Glomerular endothelial cell (primary cell): ENCODE measurements at places on chromosomes 7 and 10.

DNA sequence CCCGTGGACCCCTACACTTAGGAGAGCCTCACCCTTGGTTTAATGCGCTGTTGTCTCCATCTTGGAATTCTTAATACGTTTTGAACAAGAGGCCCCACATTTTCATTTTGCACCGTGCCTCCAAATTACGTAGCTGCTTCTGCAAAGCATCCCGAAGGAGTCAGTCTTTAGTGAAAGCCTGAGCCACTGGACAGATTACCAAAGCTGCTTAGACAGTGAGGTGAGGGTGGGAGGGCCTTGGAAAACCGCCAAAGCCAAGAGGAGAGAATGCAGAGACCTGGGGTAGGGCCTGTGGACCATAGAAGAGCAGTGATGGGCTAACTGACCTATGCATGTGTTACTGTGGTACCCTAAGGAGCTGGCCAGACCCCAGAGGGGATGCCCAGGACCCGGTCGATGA is 4.2 kb upstream of the TCAF1 start:
- DNase-seq = no peak

- DNase-seq = no peak
Measured at GRCh38 chr10:127526161-127526560, 22.9 kb upstream of the NPS start.

GRCh38 chr7:95421000-95421846 is 13.6 kb downstream of the PON2 start:
- DNase-seq = no peak

- no peak for DNase-seq
Measured at GRCh38 chr7:68936471-68937035, 661.7 kb upstream of the AUTS2 start.

DNA sequence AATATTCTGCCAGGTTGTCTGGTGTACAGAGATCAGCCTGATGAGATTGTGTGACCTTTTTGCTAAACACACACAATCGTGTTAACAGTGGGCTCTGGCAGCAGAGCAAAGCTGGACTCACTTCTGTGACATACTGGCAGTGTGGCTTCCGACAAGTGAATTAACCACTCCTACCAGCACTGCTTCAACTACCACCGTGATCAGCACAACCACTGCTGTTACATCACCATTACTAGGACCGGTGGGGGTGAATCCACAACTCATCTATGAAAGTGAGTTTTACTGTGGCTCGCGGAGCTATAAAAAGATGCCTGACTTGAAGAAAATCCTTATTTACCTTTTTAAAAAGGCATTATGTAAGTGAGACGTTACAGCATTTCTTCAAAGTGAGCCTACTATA is 135.6 kb downstream of the WDR37 start:
- DNase-seq = no peak

DNA sequence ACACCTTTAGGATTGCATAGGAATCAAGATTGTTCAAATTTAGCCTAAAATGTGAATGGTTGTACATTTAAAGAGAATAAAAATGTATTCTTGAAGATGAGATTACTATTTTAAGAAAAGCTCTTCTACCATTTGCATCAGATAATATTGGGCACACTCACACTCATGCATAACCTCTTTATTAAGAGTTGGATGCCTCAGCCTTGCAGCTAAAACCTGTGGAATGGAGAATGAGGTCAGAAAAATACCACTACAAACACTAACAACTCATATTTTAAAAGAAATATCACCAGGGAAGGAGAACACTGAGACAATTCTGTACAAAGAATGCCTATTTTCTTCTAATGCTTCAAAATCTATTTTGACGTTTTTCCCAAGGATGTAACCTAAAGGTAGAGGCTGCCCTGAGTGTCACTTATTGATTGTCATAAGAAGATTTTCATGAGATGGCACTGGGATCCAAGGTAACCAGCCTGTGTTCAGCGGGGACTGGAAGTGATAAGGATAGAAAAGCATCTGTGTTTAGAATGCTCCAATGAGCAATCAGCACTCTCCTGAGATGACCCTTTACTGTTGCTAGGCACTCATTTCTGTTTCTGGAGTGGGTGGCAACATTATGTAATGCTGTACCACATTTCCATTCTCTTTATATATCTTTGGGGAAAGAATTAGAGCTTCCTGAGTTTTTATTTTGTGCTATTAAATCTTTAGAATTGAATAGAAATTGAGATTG is 26.6 kb downstream of the REEP3 start:
- no peak for DNase-seq

GRCh38 chr7:130338233-130338632 is 6.4 kb upstream of the CPA5 start:
- DNase-seq = no peak

GRCh38 chr10:88968391-88968790 is 15.8 kb upstream of the ACTA2 start:
- DNase-seq = no peak

DNA sequence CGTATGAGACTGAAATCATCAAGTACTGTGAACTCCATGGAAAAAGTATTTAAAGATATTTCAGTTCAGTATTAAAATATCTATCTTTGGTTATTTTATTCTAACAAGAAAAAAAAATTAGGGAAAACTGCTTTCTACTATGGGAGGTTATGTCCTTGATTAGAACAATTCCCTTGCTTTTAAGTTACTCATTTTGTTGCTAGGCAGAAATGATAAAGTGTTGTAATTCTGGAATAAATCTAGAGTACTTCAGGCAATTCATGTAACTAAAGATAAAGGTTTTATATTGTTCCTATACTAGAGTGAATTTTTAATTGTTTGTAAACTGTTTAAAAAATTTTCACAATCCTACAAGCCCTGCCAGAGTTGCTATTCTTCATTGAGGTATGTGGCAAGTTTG is 92.0 kb downstream of the BBS9 start:
- no peak for DNase-seq

- no peak for DNase-seq
Measured at GRCh38 chr10:82392533-82392932, 517.5 kb downstream of the NRG3 start.

GRCh38 chr10:119620241-119621077 is 23.7 kb upstream of the TIAL1 start:
- no peak for DNase-seq

GRCh38 chr7:135283959-135284638 is 50.5 kb downstream of the STRA8 start:
- no peak for DNase-seq

DNA sequence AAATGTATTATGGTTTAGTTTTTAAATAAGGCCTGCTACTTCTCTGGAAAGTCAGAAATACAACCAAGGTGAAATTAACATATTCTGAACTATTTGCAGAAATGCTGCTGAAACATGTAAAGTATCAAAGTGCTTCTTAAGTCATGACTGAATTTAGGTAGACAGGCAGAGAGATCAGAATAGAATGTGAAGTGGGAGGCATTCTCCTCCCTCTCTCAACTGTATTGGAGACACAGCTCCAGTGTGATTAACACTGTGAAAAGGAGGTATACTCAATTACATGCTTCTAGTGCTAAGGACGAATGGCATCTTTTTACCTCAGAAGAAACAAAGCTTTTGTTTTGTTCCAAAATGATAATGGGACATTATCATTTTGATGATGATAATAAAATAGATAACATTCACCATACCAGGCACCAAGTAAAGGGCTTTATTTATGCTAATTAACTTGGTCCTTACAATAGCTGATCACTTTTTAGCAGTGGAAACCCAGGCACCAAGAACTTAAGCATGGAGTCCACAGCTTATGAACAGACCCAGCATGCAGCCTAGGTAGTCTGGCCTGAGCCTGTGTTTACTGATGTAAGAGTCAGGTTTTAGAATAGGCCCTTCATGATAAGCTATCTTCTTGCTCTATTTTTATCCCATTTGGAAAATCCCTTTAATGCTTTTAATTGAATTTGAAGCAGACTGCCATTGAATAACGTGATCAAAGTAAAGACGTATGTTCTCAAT is 26.0 kb downstream of the PPP1R9A start:
- DNase-seq = no peak

- no peak for DNase-seq
Measured at GRCh38 chr10:132477066-132477397, 60.6 kb upstream of the INPP5A start.

- no peak for DNase-seq
Measured at GRCh38 chr7:28800150-28800549, 158.0 kb downstream of the TRIL start.

GRCh38 chr10:99730026-99730425 is 1.9 kb downstream of the COX15 start:
- no peak for DNase-seq
